ENCODE measurements at places on chromosomes 2 and 18.

- no peak for DNase-seq
These were observed 65.9 kb upstream of the WIPF1 start for GRCh38 chr2:174663550-174663949.

DNA sequence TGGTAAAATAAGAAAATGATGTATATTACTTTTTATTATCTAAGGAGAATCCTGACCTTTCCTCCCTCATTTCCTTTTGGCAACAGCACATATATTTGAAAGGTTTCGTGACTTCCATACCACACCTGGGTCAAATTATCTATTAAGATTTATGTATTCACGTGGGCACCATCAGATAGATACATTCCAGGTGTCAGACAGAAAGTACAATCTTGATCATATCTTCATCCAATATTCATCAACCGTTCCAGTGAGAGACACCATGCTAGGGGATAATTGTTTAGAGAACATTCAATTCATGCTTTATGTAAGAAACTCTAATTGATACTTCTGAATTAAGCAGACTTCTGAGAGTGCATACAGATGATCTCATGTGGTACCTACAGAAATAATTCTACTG is 73.7 kb downstream of the SCN9A start:
- DNase-seq = no peak

- DNase-seq = no peak
These were observed 947 bp downstream of the ZEB2 start for GRCh38 chr2:144518748-144519596.

GRCh38 chr2:52404866-52405265 is 1362.7 kb upstream of the CHAC2 start:
- DNase-seq = no peak

GRCh38 chr2:55161295-55162210 is 70.5 kb downstream of the CLHC1 start:
- DNase-seq = no peak

GRCh38 chr2:133627741-133628140 is 59.5 kb upstream of the NCKAP5 start:
- DNase-seq = no peak

- DNase-seq = no peak
These were observed 140.0 kb upstream of the ALPP start for GRCh38 chr2:232238596-232238995.

DNA sequence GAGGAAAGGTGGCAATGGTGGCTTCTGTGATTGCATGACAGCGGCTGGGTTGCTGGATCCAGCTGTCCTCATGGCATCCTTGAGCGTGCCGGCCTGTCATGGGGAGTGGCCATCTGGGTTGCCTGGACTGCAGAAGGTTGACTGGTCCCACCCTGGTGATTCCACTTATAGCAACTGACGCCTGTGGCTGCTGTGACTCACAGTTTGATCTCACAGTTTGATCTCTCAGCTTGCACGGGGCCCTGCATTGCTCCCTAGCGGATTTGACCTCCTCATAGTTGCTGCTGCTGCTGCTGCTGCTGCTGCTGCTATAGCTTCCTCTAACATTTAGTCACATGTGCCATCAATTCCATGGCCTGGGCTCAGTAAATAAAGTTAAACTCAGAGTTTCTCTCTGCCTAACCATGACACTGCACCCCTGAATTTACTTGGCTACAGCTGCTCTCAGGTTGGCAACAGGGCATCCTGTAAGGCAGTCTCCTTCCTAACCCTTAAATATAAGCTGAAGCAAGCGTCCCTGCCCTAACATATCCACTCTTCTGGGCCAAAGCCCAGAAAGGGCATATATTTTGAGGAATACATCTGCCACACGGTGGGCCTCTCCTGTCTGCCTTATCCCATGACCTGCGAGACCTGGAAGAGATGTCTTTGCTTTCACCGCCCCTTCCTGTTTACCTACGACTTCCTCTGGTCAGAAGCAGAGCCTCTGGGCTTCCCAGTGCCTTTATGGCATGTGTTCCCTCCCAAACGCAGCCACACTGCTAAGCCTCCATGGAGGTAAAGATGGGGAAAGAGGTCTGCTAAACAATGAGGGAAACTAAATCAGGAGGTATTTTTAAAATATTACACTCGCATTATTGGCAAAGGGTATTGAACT is 37.8 kb upstream of the CCDC150 start:
- DNase-seq = no peak

DNA sequence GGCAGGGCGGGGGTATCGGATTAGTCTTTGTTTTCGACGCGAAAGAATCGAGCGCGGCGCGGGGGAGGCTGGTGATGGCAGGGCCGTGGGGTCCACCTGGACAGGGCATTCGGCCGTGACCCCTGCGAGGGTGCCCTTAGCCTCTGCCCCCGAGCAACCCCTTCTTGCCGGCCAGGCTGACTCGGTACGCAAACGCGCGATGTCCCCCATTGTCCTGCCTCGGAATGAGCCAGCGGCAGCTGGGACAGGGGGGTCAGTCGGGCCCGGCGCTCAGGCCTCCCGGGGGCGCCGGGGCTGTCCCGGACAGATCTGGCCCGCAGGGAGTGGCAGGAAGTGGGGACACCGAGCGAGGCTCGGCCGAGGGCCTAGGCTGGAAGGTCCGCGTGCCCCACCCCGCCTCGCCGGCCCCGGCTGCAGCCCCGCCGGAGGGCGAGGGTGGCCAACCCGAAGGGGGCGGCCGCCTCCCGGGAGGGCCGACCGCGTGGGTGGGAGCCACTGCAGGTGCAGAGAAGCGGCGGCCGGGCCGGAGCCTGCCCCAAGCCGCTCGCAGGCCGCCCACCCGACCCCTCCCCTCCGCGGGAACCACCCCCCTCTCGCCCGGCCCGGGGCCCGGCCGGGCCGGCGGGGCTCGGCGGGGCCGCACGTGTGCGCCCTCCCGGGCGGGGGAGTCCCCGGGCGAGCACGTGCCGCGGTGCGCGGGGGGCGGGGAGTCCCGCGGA is at the start of gene TET3:
TET3 (plus strand) TSS at position 708 of the 719 bp plus-strand sequence. CDS start 1,494 bp downstream, outside the sequence.
- peak; percentile 36 for DNase-seq

DNA sequence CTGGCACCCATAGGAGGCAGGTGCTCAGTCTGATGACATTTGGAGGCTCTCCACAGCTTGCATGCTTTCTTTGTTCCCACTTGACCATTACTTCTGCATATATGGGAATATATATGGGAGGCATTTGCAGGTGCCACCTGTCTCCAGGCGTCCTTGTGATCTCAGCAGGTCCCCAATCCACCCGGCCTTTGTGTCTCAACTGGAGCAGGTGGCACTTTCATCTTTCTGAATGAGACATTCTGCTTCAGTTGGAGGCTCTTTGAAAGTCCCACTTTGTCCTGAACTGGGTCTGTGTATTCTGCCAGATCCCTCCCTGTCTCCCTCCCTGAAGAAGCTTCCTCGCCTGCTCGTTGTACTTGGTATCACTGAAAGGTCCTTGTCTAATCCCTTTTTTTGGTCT is 318.1 kb upstream of the EPAS1 start:
- no peak for DNase-seq

GRCh38 chr2:201858281-201859184 is 52.2 kb downstream of the CDK15 start:
- peak; percentile 12 for DNase-seq

DNA sequence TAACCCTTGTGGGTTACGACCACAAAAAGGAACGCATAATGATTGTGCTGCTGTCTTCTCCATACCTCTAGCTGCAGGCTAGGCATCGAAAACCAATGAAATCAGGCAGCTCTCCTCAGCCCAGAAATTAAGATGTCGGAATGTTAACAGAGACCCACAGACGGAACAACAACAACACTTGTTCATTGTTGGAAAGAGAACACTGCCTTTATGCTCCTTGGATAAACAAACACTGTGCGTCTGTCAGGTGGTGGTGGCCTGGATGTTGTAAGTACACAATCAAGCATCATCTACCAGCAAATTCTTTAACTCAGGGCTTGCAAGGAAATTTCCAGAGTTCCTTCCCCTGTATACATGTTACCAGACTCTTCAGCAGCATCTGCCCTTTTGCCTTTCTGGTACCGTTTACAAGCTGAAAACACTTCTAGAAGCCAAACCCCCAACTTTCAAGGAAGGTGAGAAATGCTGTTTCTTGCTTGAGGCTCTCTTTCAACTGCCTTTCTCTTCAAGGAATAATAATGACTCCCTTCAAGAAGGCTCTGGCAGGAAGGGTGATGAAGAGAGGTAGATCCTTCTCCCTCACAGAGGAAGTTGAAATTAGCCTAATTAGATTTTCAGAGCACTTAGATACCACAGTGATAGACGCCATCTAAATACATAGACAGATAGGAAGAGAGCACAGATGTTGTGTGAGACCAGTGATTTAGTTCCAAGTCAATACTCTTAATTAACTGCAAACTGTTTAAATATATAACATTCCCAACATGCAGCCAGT is 332.7 kb downstream of the ZNF521 start:
- DNase-seq = no peak

DNA sequence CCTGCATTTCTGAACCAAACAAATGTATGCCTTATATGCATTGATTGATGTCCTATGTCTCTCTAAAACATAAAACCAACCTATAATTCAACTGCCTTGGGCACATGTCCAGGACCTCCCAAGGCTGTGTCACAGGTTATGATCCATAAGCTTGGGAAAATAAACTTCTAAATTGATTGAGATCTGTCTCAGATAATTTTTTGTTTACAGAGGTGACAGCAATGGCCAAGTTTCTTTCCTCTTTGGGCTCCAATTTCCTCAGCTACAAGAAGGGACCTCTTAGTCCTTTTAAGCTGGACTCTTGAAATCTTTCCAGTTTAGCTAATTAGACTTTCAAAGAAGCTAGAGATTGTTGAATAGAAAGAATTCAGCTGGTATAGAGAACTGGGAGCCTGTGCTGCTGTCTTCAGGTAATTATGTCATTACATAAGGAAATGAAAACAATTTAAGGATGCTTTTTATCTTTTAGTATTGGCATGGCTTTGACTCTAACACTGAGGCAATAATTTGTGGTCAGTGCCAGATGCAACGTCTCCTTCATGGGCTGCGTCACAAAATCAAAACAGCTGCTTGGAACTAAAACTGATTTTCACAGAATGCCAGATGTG is 412.1 kb upstream of the TRIB2 start:
- no peak for DNase-seq

DNA sequence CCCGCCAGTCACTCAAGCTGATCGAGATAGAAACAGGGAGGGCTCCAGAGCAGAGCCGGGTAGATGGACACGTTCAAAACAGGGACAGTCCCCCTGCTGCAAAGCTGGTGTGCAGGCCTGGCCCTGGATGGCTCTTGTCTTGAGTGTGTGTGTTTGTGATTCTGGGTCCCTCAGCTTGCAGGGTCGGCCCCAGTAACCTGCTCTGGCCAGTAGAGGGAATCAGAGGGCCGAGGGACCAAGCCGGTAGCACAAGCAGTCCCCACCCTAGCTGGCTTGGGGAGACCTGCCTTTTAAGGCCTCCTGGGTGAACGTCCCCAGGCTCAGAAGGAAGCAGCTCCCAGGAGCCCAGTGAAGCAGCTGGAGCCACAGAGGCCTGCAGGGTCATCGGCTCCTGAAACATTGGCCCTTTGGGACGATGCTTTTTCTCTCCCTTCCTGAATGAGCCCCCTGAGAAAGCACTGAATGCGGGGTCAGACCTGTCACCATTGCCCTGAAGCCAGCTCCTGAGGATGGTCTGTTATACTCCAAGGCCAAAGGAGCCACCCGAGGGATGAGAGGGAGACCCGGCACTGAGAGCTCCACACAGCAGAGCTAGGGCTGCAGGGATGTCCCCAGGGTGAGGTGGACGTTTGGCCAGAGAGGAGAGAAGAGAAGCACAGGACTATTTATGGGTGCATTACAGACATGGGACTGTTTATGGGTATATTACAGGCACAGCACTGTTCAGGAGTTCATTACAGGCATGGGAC is 15.4 kb upstream of the MLPH start:
- peak; percentile 39 for DNase-seq

DNA sequence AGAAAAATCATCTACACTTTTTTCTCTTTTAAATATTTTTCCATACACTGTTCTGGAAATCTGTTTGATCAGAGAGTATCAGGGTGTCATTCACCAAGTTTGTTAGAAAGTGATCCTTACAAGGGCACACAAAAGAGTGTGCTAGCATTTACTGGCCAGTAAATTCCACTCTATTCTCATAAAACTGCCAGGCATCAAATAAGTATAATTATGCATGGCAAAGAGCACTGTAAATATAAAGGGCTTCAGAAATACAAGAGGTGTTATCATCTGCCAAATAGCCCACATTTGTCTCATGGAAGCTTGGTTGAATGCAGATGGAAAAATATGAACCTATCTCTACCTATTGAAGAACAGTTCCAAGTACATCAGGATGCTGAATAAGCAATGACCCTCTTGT is 847.3 kb upstream of the ACVR2A start:
- no peak for DNase-seq

DNA sequence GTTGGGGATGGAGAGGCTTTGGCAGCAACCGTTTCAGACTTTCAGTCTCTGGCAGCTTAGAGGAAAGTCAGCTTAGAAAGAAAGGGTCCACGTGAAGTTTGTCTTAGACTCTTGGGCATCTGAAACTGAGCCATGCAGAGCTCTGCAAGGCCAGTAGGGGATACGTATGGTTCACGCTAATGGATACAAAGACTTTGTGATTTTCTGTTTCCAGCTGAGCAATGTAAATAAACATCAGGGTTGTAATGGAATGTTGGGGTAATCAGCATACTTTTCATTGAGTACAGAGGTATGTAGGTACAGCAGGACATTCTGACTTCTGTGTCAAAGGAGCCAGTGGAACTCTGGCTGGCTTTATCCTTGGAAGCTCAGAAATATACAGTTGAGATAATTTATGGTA is 31.0 kb downstream of the RALB start:
- no peak for DNase-seq

DNA sequence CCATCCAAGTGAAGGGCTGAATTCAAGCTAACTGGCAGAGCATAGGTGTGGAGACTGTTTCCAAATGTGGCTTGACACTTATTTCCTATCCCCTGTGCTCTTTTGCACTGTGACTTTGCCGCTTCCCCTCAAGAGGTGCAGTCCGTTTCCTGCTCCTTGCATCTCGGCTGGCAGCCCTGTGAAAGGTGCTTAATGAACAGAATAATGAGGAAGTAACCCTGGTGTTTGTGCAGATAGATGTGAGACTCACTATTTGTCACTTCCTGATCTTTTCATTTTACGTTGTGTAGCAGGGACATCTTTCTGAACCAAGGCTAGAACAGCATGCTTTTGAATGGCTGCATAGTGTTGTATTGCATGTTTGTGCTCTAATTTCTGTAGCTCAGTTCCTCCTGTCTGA is 60.8 kb downstream of the CEP192 start:
- no peak for DNase-seq

- DNase-seq = no peak
These were observed 30.6 kb downstream of the CHCHD5 start for GRCh38 chr2:112615051-112615450.

DNA sequence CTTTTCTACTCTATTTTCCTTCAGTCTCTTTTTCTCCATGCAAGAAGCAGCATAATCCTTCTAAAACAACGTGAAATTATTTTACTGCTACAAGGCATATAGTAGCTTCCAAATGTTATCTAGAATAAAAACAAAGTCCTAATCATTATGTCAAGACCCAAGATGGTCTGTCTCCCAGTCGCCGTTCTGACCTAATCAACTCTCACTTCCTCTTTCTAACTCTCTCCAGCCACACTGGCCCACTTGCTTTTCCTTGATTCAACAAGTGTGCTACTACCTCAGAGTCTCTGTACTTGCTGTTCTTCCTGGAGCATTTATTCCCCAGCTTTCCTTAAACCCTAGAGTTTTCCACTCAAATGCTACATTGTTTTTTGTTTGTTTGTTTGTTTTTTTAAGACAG is 1491.2 kb downstream of the LRP1B start:
- DNase-seq = no peak

Measured in stimulated activated CD8-positive, alpha-beta memory T cell treated with anti-CD3 and anti-CD28 coated beads, Interleukin-2, amount 100 ng/mL, for 48 hours (primary cell).